ENCODE measurements at places on chromosomes 11 and 22. TPM values are rescaled to one million over a fixed set of nuclear protein-coding genes. Genes with fewer than 3 reads are reported as not detected.

Gene PARVG
- total RNA-seq: 0.29 TPM

Gene DNAJB7
- total RNA-seq: 1.0 TPM

Gene SYT13
- total RNA-seq: not detected

Gene CCDC89
- total RNA-seq: 0.32 TPM

Gene PLAAT4
- not detected for total RNA-seq

Gene IGLL5
- total RNA-seq: not detected

Gene NPTXR
- total RNA-seq: 12.5 TPM

Gene MS4A7
- not detected for total RNA-seq

Gene APOL2
- 10.2 TPM for total RNA-seq

Gene PDE3B
- total RNA-seq: 10.2 TPM

Gene ANO9
- 4.2 TPM for total RNA-seq

Gene OR4D5
- total RNA-seq: not detected

Gene PDGFB
- 0.60 TPM for total RNA-seq

Gene OR52N2
- total RNA-seq: not detected
